ENCODE measurements at places on chromosomes 7 and 10.

DNA sequence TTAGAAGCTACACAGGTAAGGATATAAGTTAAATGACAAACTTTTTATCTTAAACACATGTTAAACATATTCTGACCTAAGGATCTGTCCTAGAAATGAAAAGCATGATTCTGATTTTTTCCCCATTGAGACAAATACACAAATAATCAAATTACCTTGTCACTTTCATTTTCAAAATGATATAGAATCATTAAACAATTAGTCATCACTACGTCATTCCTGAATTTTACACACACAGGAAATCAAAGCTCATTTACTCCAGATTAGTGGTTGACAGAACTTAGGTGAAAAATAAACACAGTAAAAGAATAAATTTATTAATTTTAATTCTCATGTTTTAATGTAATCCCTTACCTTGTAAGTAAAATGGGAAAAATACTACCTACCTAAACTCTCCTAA is 89.0 kb downstream of the AASS start:
- no peak for DNase-seq

DNA sequence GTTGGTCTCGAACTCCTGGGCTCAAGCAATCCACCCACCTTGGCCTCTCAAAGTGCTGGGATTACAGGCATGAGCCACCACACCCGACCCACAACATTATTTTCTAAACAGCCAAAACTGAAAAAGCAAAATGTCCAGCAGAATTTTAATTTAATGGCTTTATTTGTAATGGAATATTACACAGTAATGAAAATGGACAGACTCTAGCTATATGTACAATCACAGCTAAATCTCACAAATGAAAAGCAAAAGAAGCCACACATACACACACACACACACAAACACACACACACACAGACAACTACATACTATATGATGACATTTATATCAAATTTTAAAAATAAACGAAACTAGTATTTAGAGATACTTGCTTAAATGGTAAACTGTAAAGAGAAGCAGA is 18.7 kb downstream of the ARHGAP19 start:
- no peak for DNase-seq

GRCh38 chr7:14069961-14070360 is 80.5 kb upstream of the ETV1 start:
- DNase-seq, result no peak

GRCh38 chr10:16341637-16342036 is 95.2 kb upstream of the PTER start:
- no peak for DNase-seq

DNA sequence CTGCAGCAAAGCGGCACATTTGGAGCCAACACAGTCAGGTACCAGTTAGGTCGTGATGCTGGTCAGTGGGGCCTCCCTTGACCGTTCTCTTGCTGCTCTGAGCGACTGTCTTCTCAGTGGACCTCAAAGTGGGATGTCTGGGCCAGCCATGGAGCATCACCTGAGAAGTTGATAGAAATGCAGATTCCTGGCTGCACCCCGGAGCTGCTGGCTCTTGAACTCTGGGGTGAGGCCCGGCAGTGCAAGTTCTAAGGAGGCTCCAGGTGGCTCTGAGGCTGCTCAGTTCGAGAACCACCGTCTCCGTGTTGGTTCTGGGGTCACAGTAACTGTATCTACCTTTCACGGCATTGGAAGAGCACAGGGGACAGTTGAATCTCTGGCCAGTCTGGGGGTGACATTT is 147.5 kb downstream of the WDR37 start:
- no peak for DNase-seq

DNA sequence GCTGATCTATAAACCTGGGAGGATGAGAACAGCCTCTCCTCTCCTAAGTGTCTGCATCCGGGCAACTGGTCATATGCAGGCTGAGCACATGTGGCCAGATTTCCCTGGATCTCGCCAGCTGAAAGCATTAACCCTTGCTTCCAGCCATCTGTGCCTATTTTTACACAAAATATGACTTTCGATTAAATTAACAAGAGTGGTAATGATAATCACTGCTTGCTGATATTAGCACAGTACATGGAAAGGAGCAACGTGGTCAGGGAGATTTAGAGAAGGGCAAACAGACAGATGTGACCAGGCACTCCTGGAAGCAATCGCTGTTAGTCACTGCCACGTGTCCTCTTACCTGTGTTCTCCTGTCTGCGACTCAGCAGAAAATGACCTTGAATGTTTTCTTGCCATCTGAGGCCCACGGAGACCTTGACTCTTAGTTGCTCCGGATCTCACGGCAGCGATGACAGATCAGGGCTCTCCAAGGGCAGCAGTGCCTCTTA is 59.5 kb upstream of the NPTX2 start:
- no peak for DNase-seq

- DNase-seq, result no peak
These were observed 1.1 kb upstream of the DLG5 start for GRCh38 chr10:77927402-77928246.

GRCh38 chr10:69464401-69464800 is 13.1 kb downstream of the TSPAN15 start:
- DNase-seq, result no peak

DNA sequence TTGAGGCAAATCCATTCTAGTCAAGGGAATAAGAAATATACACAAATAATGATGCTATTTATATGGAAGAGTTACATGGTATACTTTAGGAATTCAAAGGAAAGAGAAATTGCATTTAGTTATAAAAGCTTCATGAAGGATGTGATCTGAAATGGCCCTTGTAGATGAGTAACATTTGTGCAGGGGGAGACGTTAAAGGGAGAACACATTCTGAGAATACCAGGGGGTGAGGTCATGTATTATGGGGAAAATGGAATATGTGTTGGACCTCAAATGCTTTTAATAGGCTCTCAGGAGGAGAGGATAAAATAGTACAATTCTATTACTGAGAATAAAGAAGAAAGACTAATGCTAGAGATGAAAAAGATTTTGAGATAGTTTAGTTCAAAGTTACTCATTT is 122.5 kb upstream of the NOBOX start:
- no peak for DNase-seq

- DNase-seq, result no peak
These were observed 7.2 kb upstream of the RELN start for GRCh38 chr7:103996639-103997038.

DNA sequence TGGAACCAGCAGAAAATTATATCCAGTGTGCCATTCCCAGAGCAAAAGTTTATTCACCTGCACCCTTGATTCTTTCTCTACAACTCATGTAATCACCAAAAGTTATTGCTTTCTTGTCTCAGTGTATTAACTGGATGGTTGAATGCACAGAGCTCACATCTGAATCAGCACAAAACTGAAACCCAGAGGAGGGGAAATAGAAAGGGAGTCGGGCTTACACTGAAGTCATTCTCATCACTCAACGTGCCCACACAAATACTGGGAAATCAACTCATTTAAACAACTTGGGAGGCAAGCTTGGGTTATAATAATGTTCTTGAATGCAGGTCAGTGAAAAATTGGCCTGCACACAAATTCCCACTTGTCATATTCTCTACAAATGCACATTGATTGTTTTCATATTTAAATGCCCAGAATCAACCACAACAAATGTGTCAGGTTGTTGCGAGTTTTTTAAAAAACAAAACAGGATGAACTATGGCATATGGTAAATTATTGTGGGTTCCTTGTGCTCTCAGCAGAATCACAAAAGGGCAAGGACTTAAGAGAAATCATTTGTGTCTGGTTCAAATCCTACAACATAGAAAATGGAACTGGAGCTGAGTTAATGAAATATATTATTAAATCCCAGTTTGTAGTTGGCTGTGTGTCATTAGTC is 125.9 kb upstream of the NOBOX start:
- no peak for DNase-seq

All from cortex of kidney (tissue), 1 donor.